Stimulated activated CD8-positive, alpha-beta memory T cell treated with anti-CD3 and anti-CD28 coated beads, Interleukin-12 subunit alpha, Interleukin-12 subunit beta, amount 100 ng/mL, for 4 hours (primary cell): ENCODE measurements at places on chromosomes 13 and 19.

- DNase-seq = no peak
Observed at GRCh38 chr13:45332036-45332830, 8.8 kb downstream of the TPT1 start.

GRCh38 chr19:30799865-30800755 is 427.9 kb downstream of the ZNF536 start:
- no peak for DNase-seq

GRCh38 chr19:11843722-11844121 is 4.8 kb upstream of the ZNF439 start:
- DNase-seq = no peak

DNA sequence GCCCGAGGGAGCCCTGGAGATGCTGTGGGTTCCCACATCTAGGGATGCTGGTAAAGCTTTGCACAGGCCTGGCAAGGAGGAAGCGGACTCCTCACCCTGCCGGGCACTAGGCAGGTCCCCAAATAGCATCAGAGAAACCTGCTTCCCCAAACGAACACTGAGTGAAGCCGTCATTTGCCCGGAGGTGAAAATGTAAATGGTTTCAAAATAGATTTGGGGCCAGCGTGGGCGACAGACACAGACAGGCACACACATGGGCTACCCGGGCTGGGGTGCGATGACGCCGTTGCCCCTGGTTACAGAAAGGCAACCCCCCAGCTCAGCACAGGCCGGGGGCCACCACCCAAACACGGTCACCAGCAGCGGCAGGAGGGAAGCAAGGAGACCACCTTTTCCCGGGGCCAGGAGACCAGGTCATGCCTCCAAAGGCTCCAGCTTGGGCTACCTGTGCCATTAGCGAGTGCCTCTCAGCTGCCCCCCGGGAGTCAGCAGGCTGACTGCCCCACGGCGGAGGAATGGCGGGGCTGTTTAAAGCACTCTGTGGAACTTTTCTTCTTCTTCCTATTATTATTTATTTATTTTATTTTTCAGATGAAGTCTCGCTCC is 47.5 kb upstream of the NDUFS7 start:
- no peak for DNase-seq

DNA sequence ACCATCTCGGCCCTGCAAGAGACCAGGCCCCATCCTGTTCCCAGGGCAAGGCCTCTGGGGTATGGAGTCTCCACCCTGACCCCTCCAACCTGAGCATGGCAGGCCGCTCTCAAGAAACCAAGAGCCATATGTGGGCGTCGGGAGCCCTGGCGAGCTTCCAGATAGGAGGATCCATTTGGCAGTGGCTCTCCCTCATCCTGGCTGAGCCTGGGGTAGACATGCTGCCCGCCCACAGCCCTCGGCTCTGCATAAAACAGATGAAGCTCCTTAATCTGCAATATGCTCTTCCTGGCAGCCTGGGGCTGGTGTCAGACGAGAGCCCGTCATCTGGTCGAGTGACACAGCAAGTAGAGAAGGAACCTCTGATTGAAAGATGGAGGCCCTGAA is 6.1 kb downstream of the ATP13A1 start:
- DNase-seq = no peak

DNA sequence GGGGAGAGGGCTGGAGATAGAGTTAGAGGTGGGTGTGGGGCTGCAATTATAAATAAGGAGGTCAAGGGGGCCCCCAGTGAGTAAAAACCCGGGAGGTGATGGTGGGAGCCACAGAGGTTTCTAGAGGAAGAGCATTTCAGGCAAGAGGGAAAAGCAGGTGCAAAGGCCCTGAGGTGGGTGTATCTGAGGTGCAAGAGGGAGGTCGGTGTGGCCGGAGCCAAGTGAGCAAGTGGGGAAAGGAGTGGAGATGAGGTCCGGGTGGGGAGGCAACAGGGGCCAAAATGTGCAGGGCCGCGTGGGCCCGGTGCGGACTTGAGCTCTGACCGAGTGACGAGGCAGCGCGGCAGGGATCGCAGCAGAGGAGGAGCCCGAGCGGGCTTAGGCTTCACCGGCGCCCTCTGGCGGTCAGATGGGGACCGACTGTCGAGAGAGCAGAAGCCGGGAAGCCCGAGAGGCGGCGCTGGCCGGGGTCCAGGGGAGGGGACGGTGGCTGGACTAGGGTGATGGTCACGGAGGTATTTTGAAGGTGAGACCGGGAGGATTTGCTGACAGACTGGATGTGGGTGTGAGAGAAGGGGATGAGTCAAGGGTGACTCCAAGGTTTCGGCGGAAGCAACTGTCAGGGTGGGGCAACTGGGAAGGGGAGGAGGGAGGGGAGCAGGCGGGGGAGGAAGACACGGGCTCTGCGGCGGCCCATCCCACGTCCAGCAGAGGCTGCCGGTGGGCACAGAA is 17.7 kb upstream of the SPACA4 start:
- peak; percentile 64 for DNase-seq

DNA sequence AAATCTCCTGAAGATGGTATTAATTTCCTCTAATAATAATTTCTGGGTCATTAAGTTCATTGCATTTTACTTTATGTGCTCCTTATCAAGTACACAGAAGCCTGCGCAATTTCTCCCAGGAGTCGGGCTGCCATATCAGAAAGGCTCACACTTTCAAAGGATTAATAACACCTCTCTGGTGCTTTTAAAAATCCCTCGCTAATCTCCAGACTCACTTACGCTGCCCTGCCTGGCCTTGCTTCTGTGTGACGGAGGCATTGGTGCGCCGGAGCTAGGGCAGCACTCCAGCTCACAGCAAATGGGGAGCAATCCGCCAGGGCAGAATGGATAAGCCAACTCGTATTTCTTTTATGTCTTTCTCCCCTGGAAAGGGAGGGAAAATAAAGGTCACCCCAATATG is 300.8 kb downstream of the EFNB2 start:
- DNase-seq = no peak

DNA sequence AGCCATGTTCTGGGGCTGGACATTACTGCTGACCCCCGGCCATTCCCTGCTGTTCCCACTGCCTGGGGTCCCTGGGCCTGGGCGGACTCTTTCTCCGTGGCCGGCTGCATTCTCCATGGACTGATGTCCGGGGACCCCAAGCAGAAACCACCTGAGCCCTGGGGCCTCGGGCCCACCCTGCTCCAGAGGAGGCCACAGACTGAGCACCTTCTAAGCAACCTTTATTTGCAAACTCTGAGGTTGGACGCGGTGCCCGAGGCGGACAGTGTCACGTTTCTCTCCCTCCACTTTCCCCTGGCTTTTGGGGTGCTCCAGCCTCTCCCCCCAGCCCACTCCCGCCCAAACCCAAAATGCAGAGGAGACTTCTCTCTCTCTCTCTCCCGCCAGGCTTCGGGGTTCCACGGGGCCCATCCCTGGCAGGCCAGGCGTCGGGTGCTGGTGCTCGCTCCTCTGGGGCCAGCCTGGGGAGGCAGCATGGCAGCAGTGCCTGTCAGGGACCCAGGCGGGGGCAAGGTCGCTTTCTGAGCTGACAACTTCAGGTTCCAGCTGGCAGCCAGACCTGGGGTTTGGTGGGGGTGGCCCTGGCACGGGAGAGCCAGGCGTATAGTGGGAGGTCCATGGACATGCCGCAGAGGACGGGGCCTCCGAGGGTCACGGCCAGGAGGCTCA is 2.3 kb upstream of the C19orf25 start:
- DNase-seq = no peak

GRCh38 chr19:2494447-2495129 is 18.7 kb downstream of the GADD45B start:
- DNase-seq = peak; percentile 38

DNA sequence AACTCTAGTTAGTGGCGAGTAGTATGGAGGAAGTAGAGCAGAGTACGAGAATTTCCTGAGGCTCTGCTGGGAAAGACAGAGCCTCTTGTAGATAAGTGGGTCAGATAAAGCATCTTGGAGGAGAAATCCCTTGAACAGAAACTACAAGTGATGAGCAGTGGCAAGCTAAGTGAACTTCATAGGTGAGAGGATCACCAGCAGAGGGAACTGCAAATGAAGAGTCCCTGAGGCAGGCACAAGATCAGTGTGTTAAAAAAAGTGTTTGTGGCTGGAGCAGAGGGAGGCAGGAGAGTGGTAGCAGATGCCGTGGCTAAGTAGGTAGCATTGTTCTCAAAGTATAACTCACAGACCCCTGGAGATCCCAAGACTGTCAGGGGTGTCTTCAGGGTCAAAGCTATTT is 437.6 kb downstream of the HS6ST3 start:
- DNase-seq = no peak

DNA sequence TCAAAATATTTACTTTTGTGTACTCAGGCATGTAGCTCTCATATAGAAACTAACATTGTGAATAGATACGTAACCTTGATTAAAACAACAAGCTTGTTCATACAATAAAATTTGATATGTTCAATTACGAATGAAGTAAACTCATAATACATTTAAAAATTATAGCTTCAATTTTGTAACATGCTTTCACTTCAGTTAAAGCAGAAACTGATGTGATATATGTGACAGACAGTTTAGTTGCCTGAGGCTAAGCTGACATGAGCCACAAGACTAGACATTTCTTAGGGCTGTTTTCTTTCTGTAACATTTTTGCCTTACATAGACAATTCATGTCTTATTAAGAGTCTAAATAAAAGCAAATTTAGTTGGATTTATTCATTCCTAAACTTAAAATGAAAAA is 526.0 kb downstream of the PCDH9 start:
- no peak for DNase-seq

DNA sequence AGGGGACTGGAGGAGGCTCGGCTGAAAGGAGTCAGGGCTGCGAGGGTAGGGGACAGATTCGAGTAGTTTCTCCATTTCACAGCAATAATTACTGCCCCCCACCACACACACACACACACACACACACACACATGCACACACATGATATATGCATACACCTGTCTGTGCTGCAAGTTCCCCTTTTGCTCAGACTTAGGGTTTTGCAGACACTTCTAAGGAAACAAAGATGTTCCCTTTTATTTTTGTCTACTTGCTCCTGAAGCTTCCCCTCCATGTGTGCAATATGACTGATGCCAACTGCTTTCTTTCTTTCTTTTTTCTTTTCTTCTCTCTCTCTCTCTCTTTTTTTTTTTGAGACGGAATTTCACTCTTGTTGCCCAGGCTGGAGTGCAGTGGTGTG is 13.4 kb downstream of the MBD3L2B start:
- no peak for DNase-seq

- DNase-seq = no peak
Observed at GRCh38 chr19:3375221-3376090, 9.1 kb downstream of the NFIC start.

- DNase-seq = no peak
Observed at GRCh38 chr19:3167533-3168272, 10.9 kb upstream of the S1PR4 start.

DNA sequence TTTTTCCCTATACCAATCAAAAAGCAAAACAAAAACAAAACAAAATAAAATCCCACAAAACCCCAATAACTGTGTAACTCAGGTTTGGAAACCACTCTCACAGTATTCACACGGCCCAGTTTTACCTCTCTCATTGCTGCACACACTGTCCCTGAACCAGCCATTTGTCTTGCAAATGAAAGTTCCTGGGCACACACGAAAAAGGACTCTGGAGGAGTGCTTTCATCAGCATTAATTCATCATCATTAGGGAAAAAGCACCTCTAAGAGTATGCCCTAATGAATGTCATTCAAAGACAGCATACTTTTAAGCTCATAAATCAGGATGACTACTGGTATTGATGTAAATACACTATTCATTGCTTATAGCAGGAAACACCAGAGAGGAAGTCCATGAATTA is 306.3 kb downstream of the DNAJC15 start:
- DNase-seq = no peak

DNA sequence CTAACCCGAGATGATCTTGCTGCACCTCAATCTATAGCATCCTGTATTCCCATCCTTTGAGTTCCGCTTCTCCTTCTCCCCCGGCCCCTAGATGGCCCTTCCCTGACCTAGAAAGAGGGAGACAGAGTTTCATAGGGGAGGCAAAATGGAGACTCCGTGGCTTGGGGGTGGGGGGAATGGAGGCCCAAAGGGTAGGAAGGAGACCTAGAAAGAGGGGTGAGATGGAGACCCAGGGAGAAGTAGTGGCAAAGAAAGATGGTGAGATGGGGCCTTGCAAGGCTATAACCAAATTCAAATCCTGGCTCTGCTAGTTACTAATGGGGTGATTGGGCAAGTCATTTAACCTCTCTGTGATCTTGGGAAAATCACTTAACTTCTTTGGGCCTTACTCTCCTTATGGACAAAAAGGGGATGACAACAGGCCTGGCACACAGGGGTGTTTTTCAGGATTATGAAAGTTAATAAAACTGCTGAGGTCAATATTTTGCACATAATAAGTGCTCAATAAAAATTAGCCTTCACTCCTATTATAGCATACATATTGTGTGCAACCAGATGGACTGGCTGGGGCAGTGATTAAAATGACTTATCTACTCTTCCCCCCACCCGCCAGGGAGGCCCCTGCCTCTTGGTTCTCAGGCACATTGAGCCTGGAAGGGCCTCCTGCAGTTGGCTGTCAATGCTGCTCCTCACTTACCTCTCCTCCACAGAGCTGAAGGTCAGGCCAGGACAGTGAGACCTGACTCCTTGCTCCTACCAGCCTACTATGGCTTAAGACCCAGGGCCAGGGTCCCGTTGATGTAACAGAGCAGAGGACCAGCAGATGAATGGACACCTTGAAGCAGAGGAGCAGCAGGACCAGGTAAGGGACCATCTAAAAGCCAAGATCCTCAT is 633 bp downstream of the SPHK2 start:
- no peak for DNase-seq

- DNase-seq = no peak
Observed at GRCh38 chr13:111474136-111475002, 153.9 kb downstream of the TEX29 start.

DNA sequence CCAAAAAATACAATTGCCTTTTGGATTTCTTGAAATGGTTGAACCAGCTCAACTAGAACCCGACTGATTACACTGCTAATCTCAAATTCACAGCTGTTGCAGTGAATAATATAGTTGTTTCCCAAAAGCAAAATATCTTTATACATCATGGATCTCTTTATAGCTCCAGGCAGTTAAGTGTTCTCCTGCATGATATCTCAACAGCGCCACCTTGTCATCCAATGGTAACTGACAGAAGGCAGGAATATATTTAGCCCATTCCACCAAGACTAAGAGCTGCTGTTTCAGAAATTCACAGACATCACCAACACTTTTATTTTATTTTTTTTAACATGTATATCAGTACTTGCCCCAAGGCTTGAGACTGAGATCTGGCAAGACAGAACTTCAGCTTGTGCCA is 1141.0 kb upstream of the PRR20A start:
- DNase-seq = no peak

- DNase-seq = no peak
Observed at GRCh38 chr19:39240421-39240820, 4.4 kb downstream of the IFNL3 start.

GRCh38 chr13:107441279-107441678 is 774.1 kb downstream of the LIG4 start:
- DNase-seq = no peak
